Fibroblast of skin of left quadriceps (primary cell): ENCODE measurements at places on chromosomes 6 and 20.

DNA sequence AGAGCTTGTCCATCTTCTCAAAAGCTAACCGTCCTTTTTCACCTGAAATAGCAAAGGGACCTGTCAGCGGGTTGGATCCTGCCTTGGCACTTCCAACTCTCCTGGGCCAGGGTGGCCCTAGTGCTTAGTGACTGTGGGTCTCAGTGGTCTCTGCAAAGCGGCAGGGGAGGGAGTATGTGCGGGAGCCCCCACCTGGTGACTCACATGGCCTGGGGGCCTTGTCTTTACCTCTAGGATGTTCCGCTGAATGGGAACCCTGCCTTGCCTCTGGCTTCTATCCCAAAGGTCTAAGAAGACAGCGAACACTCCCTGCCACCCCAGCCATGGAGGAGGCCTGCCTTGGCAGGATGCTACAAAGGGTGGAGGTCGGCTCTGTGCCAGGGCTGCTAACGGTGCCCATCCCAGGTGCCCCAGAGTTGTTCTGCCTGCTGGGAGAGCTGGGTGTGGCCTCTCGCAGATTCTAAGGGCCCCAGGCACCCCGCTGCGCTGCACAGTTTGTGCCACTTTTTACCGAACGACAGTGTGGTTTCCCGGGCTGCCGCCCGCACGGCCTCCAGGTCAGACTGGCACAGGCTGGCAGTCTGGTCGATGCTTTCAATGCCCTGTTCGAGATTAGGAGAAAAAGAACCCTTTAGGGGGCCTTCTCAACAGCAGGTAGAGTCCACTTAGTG, 77.2 kb downstream of the PTPN1 start:
- DNase-seq = no peak

DNA sequence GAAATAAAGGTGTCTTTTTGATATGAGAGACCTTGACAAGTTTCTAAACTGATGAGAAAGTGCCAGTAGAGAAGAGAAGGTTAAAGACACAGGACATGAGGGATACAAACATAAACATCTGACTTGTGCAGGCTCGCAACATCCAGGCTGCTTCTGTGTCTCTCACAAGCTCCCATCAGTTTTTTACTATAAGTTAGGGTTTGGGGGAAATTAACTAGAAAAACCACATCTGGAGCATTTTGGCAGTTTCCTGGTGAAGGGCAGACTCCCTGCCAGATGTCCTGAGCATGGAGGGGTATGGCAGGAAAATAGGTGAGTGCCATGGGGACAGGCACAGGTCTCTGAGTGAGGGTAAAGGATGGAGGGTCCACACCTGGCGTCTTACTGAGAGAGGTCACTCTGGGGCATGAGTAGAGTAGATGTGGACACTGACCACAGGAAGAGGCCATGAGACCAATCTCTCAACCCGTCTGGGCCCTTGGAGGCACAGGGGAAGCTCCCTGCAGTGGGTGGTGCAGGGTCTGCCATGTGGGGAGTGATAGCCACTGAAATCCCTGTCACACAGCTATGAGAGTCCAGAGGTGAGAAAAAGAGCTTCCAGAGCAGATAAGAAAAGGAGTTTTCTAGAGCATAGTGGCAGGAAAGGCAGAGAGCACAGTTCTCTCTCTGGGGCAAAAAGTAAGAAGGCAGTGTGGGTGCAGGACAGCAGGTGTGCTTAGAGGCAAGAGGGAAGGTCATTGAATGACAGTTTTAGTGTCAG, 193.3 kb upstream of the SYNDIG1 start:
- no peak for DNase-seq

DNA sequence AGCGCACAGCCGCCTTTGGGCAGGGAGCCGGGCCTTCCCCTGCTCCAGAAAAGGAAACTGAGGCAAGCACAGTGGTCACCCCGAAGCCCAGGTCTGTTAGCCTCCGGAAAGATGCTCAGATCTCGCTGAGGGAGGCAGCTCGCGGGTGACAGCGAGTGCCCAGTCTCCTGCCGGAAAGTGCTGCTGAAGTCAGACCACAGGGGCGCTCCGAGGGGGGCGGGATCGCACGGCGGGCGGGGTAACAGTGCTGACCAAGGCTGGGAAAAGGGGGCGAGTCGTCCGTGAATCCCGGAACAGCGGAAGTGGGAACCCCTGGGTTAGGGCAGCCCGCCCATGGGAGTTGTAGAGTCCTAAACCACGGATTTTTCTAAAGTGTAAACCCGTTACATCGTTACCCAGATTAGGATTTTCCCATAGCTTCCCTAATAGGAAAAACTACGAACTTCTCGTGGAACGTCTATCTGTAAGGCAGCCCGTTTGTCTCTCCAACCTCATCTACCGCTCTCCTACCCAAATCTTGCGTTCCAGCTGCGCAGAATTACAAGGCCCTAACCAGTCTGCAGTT, 504 bp downstream of the VPS16 start:
- DNase-seq = no peak

- no peak for DNase-seq
Observed at GRCh38 chr6:72811971-72812421, 190.1 kb downstream of the KCNQ5 start.

DNA sequence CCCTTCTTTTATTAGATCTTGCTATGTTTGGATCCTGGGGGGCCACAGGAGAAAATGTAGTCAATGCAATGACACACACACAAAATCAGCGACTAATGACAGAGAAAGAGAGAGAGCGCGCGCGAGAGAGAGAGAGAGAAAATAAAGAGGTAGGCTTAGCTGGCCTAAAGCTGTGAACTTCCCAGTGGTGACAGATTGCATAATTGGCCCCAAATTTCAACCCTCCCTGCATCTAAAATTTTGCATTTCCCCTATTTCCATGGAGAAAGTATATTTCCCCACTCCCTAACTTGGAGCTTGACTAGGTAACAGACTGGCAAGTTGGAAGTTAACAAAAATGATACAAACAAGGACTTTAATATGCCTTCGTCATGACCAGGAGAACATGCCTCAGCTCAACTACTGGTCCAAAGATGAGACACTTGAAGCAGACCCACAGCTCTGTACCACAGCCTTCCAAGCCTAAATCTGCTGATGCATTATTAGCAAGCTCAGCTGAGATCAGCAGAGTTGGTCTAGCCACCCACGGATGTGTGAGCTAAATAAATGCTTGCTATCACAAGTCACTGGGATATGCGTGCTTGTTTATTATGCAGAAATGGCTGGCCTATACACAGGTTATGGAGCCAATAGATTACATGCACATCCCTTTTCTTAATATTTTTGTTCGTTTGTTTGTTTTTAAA, 118.1 kb upstream of the PRDM1 start:
- no peak for DNase-seq
